B cell (primary cell): ENCODE measurements at places on chromosomes 6 and 20. TPM values are rescaled to one million over a fixed set of nuclear protein-coding genes. Genes with fewer than 3 reads are reported as not detected.

DNA sequence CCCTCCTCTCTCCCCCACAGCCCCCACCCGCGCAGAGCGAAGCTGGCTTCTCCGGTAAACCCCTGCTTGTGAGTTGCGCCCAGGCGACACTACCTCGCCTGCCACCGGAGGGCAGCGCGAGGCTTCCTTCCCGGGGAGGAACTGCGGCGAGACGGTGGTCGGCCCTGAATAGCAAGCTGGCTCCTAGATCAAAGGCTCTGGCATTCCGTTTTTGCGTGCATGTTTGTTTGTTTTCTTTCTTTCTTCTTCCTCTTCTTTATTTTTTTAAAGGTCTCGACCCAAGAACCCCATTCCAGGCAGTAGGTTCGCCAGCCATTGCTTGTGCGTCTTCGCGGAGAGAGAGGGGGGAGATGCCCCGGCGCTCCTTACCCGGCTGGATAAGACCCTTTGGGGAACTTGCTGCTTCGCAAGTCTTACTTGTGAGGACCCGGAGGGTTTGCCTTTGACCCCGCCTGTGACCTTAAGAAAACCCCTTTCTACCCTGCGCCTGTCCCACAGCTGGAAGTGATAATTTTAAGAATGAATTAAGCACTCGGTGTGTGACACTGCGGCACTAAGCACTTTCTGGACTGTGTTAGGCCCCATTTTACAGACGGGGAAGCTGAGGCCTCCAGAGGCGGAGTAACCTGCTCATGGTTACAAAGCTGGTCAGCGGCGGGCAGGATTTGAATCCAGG is 92.7 kb upstream of the SIRPA start:
- H3K4me3 ChIP-seq, result peak overlapping the region; percentile 46
- H3K27me3 ChIP-seq, result no peaks in the 10 kb centered on the region
- no peaks in the 10 kb centered on the region for H3K36me3 ChIP-seq
- H3K4me1 ChIP-seq, result peaks cover 22% of the 10 kb centered on the region

TTK gene
- 0.68 and 0.84 TPM in 2 replicates for total RNA-seq

GRCh38 chr6:50816947-50817645 is 1.6 kb upstream of the TFAP2B start:
- H3K27me3 ChIP-seq, result peaks cover 36% of the 10 kb centered on the region
- no peak for DNase-seq
- H3K36me3 ChIP-seq, result no peaks in the 10 kb centered on the region
- no peak overlapping the region for H3K4me3 ChIP-seq
- H3K27ac ChIP-seq, result no peak overlapping the region

RNF182 gene
- 0.10 TPM in 1 of 2 replicates, not detected in the other for total RNA-seq

CST2 gene
- not detected in 2 replicates for total RNA-seq

DNA sequence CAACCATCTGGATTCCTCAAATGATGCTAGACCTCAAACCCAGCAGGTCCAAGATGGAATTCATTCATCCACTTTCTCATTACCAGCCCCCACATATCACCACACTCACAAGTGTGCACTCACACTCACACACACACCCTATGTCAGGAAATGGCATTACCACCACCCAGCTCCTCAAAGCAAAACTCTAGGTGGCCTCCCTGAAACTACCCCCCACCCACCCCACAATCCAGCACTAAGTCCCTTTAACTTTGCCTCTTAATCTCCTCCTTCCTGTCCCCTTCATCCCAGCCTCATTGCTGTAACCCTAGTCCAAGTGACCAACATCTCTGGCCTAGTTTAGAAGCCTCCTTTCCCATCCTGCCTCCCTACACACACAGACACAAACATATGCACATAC is 109.4 kb downstream of the TNFAIP3 start:
- no peaks in the 10 kb centered on the region for H3K36me3 ChIP-seq
- no peak overlapping the region for H3K27ac ChIP-seq
- H3K4me3 ChIP-seq, result no peak overlapping the region
- no peak for DNase-seq
- H3K4me1 ChIP-seq, result peaks cover 8% of the 10 kb centered on the region

SLC22A3 gene
- not detected in 2 replicates for total RNA-seq

HCRTR2 gene
- total RNA-seq, result not detected in 2 replicates

DNA sequence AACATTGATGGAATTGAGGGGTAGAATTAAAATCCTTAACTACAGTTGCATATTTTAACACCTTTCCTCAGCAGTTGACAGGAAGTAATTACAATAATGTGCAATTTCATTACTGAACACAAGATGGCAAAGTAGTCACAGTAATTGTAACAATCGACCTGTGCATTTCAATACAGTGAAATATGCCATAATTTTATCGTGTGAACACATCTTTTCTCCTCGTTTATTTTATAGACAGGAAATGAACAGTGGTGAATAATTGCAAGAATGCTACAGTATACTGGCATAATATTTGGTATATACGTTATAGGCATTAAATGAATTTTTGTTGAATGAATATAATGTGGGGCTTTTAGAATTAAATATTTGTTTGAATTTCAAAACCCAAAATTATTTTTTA is 25.0 kb downstream of the CYB5R4 start:
- H3K36me3 ChIP-seq, result no peaks in the 10 kb centered on the region
- H3K27me3 ChIP-seq, result no peaks in the 10 kb centered on the region
- no peak overlapping the region for H3K27ac ChIP-seq
- no peak overlapping the region for H3K4me3 ChIP-seq
- peaks cover 5% of the 10 kb centered on the region for H3K4me1 ChIP-seq

DNA sequence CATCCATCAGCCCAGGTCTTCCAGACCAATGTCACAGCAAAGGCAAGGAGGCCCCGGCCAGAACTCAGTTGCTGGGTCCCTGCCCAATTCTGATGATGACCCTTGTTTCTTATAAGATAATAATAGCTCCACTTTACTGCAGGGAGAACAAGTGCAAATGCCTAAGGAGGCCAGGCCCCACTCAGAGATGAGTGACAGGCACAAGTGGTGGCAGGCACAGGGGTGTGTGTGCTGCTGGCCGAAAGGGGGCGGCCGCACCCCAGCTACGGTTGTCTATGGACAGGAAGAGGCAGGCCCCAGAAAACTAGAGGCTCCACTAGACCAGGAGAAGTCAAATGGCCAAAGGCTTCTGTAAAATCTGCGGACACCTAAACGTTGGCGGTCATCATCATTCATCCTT is 28.6 kb downstream of the GNAS-AS1 start:
- H3K27me3 ChIP-seq, result no peaks in the 10 kb centered on the region
- no peaks in the 10 kb centered on the region for H3K36me3 ChIP-seq
- DNase-seq, result no peak
- H3K27ac ChIP-seq, result no peak overlapping the region

DNA sequence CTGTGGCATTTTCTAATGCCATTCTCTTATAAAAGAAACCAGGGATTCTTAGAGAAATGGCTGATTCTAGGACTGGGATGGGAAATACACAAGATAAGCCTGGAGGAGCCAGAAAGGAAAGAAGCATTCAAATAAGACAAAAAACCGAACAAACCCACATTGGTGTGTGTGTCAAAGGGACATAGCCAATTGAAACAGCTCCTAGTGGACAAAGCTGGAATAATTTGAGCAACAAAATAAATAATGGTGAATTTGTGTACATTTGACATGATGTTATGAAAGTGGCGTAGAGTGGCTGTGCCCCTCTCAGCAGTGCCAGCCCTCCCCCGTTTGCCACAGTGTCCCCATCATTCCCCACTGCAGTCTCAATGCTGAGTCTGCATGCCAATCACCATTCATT is 55.5 kb downstream of the B3GAT2 start:
- no peaks in the 10 kb centered on the region for H3K4me1 ChIP-seq
- H3K36me3 ChIP-seq, result no peaks in the 10 kb centered on the region
- no peak overlapping the region for H3K27ac ChIP-seq
- H3K4me3 ChIP-seq, result no peak overlapping the region
- no peak for DNase-seq
- H3K27me3 ChIP-seq, result no peaks in the 10 kb centered on the region

GRCh38 chr20:48489046-48489463 is 338.7 kb downstream of the PREX1 start:
- no peaks in the 10 kb centered on the region for H3K4me1 ChIP-seq
- peaks cover 5% of the 10 kb centered on the region for H3K27me3 ChIP-seq
- peak; percentile 59 for DNase-seq

GRCh38 chr20:58479726-58480440 is 35.3 kb downstream of the APCDD1L start:
- H3K4me1 ChIP-seq, result no peaks in the 10 kb centered on the region
- H3K4me3 ChIP-seq, result no peak overlapping the region
- no peak for DNase-seq
- H3K27ac ChIP-seq, result no peak overlapping the region
- H3K36me3 ChIP-seq, result no peaks in the 10 kb centered on the region

DNA sequence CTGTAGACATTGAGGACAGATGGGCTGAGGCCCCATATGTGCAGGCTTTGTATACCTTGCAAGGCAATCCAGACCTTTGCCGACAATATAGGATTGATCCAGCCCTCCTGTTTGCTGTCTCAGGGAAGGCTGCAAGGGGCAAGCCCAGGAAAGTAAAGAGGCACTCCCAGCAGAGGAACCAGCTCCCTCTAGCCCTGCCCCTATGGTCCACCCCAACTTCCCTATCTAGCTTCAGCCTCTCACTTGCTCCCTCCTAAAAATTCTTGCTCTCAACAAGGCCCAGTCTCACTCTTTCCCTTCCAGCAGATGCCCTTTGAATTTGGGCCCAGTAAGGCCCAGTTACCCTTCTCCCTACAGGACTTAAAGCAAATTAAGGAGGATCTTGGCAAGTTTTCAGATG is 92.6 kb downstream of the JARID2 start:
- no peaks in the 10 kb centered on the region for H3K27me3 ChIP-seq
- DNase-seq, result no peak
- no peaks in the 10 kb centered on the region for H3K36me3 ChIP-seq
- H3K4me3 ChIP-seq, result no peak overlapping the region

GRCh38 chr6:79526897-79527296 is 10.3 kb downstream of the LCA5 start:
- H3K36me3 ChIP-seq, result no peaks in the 10 kb centered on the region
- H3K27ac ChIP-seq, result no peak overlapping the region
- no peaks in the 10 kb centered on the region for H3K4me1 ChIP-seq
- no peak for DNase-seq
- H3K27me3 ChIP-seq, result no peaks in the 10 kb centered on the region
- no peak overlapping the region for H3K4me3 ChIP-seq

GRCh38 chr6:35919085-35919826 is 1.6 kb downstream of the SRPK1 start:
- H3K4me1 ChIP-seq, result peaks cover 25% of the 10 kb centered on the region
- no peak for DNase-seq
- H3K4me3 ChIP-seq, result peak overlapping the region; percentile 82

WFDC12 gene
- not detected in 2 replicates for total RNA-seq

DAAM2 gene
- not detected in 2 replicates for total RNA-seq

DNA sequence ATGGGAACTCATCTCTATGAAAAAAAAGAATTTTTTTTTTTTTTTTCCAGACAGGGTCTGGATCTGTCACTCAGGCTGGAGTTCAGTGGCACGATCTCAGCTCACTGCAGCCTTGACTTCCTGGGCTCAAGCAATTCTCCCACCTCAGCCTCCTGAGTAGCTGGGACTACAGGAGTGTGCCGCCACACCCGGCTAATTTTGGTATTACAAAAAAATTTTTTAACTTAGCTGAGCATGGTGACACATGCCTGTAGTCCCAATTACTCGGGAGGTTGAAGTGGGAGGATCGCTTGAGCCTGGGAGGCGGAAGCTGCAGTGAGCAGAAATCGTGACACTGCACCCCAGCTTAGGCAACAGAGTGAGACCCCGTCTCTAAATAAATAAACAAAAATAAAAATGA is 7.5 kb downstream of the DEF6 start:
- H3K36me3 ChIP-seq, result peaks cover 27% of the 10 kb centered on the region
- no peak for DNase-seq
- peaks cover 70% of the 10 kb centered on the region for H3K4me1 ChIP-seq
